ENCODE measurements at places on chromosomes 3 and 15.

DNA sequence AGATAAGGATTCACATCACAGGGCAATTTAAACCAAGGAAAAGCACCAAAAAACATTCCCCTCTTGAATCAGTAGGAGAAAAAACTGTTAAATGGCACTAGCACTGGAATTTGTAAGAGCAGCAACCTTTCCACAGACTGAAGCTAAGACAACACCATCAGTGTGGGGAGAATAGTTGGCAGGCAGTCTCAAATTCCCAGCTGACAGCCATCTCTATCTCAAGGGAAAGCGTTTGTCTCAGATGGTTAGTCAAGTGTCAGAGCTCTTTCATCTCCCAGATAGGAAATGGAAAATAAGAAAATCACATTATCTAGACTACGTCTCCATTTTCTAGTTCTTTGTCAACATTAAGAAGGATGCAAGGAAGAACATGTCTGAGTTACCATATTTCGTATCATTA lies 228.7 kb downstream of the WDR72 start:
- no peak for DNase-seq

DNA sequence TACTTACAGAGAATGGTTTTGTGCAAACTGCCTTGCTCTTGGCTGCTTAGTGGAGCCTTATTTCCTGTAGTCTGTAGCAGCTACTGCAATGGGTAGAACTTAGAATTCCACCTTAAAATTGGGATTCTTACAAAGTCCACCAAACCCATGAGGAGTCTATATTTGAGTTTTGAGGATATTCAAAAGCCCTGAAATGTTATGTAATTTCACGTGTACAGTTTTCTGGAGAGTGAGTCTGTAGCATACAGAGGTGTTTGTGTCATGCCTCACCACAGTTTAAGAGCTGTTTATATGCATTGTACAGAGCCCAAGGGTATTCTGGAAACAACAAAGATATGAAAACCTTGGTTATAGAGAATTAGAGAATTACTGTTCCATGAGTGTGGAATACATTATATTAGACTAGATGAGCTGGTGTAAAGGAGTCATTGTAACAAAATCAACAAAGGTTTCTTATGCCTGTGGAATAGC lies 114.4 kb downstream of the MBNL1 start:
- DNase-seq, result no peak

DNA sequence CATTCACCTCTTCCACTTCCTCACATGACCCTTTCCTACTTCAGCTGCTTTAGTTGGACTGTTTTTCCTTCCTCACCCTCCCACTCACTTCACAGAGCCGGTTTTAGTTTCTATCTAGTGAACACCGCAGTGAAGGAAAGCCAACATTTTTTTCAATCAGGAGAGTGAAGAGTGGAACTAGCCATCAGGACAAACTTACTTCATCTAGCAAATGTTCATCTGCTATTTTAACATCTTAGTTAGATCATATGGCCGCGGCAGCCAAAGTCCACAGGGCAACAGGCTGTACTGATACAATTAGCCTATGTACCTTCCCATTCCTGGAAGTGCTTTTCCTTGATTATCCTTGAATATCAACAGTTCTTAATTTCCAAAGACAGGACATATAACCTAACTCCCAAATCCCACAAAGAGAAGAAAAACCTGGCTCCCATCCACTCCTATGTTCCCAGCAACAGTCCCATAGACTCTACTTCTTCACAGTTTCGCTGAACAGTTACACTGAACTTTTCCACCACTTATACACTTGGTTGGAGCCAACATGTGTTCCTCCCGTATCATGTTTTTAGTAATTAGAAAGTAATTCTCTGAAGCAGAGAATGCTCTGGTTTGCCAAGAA lies 456.2 kb upstream of the THBS1 start:
- no peak for DNase-seq

DNA sequence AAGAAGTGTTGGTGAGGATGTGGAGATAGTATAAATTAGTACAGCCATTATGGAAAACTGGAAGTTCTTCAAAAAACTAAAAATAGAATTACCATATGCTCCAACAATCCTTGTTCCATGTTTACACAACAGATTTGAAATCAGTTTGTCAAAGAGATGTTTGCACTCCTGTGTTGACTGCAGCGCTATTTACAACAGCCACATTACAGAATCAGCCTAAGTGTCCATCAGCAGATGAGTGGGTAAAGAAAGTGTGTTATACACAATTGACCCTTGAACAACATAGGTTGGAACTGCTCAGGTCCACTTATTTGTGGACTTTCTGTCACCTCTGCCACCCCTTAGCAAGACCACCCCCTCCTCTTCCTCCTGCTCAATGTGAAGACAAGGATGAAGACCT lies 34.7 kb downstream of the LMLN start:
- no peak for DNase-seq

GRCh38 chr3:18224426-18224825 lies 200.7 kb downstream of the SATB1 start:
- no peak for DNase-seq

GRCh38 chr3:30428251-30428650 lies 178.2 kb upstream of the TGFBR2 start:
- no peak for DNase-seq

DNA sequence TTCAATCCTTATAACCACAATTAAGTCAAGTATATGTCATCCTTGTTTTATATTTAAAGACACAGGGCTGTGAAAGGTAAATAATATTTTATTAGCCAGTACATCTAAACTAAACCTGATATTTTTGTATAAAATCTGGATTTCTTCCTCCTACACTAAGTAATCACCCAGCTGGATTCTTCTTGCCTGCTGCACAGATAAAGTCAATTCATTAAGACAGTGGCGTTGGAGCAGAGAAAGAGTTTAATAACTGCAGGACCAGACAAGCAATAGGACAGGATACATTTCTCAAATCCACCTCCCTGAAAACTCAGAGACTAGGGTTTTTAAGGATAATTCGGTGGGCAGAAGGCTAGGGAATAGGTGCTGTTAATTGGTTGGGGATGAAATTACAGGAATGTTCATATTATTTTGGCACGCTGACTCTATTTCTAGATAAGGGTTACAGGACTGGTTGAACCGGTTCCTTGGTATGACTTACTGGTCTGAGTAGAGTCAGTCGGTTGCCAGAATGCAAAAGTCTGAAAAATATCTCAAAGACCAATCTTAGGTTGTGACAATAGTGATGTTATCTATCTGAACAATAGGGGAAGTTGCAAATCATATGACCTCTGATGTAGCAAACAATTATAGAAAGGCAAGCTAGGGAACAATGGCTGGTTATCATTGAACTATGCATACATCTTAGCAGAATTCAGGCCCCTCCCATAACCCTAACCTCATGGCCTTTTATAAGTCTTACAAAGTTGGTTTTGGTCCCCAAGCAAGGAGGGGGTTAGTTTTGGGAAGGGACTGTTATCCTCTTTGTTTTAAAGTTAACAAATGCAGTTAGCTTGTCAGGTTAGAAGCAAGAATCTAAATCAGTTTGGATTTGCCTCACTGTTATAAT lies 244.8 kb downstream of the ALCAM start:
- no peak for DNase-seq
